ENCODE measurements at places on chromosomes 7 and 10. TPM values are rescaled to one million over a fixed set of nuclear protein-coding genes. Genes with fewer than 3 reads are reported as not detected.

GRCh38 chr7:144762853-144763252 lies 73.0 kb downstream of the TPK1 start:
- no peak for DNase-seq

DNA sequence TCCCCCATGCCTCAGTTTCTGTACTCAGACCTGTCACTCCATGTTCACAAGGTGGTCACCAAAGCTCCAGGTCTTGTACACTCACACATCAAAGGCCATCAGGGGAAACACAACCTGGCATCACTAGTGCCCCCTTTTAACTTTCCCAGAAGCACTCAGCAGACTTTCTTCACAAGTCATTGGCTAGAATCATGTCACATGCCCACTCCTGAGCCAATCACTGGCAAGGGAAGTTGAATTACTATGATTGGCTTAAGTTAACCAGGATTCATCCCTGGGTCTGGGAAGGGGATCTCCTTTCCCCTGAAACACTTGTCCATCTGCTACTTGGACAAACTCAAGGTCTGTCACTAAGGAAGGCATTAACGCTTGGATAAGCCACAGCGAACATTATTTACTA lies 193.8 kb upstream of the PLXNA4 start:
- DNase-seq = no peak

Gene CHST3
- 4.1 TPM for total RNA-seq

Gene CTBP2
- total RNA-seq = 260 TPM

Gene SFXN4
- 24.6 TPM for total RNA-seq

Gene TUBAL3
- total RNA-seq = 0.11 TPM

Measured in H7 (cell line).